ENCODE measurements at places on chromosomes 12 and 14.
A peak's percentile ranks its signal among the peaks of the same experiment; 100 is the strongest.

GRCh38 chr14:73714656-73715081 lies 485 bp upstream of the PNMA1 start:
- no peak for DNase-seq

GRCh38 chr12:106816231-106816630 lies 41.7 kb downstream of the RIC8B start:
- no peak for DNase-seq

- no peak for DNase-seq
Observed at GRCh38 chr14:74083161-74083560, 1.1 kb downstream of the ALDH6A1 start.

DNA sequence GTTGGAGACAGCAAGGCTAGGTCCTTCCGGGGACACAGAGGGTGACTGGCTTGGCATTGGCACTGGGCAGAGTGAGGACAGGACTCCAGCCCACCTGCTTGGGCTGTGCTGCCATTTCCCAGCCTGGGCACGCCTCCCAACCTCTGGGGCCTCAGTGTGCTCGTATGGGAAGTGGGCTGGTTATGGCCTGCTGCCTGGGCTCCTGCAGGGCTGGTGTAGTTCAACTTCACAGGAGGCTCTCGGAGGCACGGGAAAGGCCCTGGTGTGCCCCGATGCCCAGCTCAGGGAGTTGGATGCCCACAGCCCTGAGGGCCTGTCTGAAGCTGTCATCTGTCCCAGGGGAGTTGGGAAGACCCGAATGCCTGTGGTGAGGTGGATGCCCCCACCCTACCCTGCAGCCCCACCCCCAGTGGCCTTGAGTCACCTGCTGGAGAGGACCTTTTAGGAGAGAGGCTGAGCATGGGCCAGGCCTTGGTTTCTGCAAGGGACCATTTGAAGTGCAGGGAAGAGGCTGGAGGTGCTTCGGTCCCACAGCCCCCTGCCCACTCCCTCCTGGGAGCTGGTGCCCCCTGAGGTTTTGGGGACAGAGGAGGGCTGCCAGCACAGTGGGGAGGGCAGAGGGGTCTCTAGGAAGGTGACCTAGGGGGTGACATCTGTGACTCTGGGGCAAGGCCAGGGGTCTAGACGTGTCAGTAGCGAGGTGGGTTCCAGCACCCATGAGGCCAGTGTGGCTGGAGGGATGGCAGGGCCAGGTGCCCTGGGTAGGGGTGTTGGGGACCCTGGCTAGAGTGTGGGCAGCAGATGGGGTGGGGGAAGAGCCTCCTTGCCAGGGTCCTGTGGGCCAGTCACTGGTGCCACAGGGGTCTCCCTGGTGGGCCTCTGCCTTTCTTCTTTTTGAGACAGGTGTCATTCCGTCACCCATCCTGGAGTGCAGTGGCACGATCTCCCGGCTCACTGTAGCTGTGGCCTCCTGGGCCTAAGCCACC lies 9.1 kb downstream of the ULK1 start:
- no peak for DNase-seq

DNA sequence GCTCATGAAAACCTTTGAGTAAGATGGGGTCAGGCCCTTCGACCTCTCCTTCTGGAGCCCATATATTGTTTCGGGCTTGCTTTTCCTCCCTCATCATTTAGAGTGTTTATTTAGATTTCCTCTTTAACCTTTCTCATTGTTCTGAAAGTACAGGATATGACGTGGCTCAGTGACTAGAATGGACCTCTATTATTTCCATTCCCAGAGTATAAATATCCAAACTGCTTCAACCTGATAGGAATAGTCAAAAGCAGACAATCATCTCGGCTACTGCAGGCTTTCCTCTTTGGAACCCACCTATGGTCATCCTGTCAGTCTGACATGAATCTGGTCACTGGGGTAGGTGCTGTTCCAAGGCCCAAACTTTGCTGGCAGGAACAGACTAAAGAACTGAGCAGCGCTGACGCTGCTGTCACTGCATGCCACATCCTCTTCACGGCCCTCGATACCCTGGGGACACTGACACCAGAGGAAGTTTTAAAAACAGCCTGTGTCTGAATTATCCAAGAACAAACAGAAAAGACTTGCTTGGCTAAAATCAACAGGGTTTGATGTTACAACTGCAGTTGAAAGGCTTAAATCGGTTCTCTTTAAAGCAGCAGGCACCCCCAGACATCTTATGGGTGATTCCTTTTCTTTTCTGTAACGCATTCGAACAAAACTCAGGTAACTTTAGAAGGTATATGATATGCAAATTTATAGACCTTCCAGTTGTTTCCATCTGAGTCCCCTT lies 5.0 kb upstream of the DDX47 start:
- DNase-seq: peak; percentile 14

DNA sequence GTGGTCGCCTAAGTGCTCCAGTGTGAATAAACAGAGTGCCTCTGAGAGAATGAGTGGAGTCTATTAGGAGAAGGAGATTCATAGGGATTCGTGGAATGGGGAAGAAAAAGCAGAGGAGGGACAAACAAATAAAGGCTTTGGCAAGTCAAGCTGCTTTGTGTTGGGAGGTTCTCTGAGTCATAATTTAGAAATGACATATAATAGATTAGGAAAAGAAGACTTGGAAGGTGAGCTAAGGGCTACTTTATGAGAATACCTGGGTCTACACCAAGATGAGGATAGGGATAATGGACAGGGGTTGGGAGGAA lies 6.4 kb upstream of the NTN4 start:
- no peak for DNase-seq

GRCh38 chr12:27967551-27968054 lies 4.9 kb downstream of the PTHLH start:
- no peak for DNase-seq

All from activated T-cell treated with anti-CD3 and anti-CD28 coated beads, Interleukin-2, amount 50 U/mL, for 4 hours (primary cell).